ENCODE measurements at places on chromosomes 5 and 9.

DNA sequence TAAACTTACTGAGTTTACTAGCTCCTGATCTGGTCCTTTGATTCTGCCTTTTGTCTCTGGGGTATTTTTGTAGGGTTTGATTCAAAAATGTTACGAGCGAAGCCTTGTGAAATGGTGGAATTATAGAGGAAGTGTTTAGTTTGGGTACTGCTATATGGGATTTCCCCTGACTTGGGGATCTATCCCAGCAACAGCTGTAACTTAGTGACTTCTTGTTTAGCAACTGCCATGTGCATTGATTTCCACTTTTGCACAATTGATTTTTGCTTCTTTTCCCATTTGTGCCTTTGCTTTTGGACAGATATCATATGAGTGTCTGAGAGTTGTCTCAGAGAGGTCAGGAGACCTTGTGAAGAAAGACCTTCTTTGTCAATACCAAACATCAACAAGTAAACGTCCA, 248.5 kb upstream of the DAP start:
- DNase-seq: no peak

GRCh38 chr9:130543368-130543767, 36.0 kb upstream of the FUBP3 start:
- DNase-seq: no peak

DNA sequence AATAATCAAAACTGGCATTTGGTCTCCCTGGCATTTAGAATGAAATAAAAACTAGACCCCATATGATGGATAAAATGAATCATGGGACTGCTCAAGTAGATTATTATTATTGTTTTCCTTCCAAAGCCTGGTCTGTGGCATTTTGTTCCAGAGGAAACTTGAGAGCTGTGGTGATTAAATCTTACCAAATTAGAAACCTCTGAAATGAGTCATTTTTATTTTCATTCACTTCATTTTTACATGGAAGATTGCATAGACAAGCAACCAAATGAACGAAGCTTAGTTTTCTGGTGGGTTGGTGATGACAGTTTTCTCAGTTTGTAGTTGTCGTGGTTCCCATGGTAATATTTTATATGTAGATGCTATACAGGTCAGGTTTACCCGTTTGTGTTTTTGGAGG, 23.4 kb downstream of the PAM start:
- no peak for DNase-seq

GRCh38 chr9:23822261-23823169, 3.5 kb downstream of the ELAVL2 start:
- DNase-seq: no peak

GRCh38 chr9:115717711-115718173, 435.8 kb upstream of the PAPPA start:
- DNase-seq: no peak

- no peak for DNase-seq
These were observed 187.2 kb upstream of the PANK3 start for GRCh38 chr5:168766426-168766700.

DNA sequence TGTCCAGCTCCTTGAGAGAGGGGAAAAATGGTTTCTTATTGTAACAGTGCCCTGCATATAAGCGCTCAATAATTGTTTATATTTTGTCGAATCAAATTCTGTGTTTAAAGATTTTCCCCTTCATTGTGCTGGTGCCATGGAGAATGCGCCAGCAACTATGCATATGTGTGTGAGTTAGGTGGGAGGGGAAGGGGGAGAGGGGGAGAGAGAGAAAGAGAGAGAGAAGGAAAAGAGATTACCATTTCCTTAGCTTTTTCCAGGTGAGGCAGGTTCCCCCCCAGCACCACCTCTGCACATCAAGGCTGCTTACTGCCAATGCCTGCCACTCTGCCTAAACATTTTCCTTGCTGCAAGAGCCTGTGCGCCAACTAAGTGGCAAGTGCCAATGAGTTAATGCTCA, 111.0 kb downstream of the PJA2 start:
- DNase-seq: no peak

Measured in activated T-cell treated with anti-CD3 and anti-CD28 coated beads for 1 hour (primary cell).